ENCODE measurements at places on chromosomes 1 and 21.

DNA sequence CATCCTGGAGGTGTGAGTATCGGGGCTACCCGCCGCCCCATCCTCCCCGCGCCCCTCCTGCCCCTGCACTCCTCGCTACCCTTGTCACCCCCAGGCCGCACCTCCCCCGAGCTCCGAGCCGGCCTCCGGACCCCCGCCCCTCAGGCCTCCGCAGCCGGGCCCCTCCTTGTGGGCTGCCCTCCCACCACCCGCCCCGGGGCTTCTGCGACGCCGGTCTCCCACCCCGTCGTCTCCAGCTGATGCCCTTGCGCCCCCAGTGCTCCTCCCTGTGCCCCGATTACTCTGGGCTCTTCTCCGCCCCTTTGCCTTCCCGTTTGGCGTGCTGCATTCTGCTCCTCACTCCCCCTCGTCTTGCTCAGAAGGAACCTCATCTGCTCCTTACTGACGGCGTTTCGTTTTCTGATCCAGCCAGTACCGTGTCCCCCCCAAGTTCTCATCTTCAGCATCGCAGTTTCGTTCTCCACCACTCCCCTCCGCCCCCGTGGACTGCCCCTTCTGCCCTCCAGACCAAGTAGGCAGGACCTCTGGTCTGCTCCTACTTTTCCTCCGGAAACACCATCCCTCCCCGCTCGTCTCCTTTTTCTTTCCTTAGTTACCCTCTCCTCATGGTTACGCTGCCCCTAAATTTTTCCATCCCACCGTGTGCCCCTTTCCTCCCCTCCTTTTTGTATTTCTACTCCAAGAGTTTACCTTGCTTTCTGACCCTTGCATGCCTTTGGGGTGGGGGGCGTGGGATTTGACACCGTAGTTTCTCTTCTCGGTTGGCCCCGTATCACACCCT is 841 bp downstream of the SNX27 start:
- DNase-seq, result no peak

DNA sequence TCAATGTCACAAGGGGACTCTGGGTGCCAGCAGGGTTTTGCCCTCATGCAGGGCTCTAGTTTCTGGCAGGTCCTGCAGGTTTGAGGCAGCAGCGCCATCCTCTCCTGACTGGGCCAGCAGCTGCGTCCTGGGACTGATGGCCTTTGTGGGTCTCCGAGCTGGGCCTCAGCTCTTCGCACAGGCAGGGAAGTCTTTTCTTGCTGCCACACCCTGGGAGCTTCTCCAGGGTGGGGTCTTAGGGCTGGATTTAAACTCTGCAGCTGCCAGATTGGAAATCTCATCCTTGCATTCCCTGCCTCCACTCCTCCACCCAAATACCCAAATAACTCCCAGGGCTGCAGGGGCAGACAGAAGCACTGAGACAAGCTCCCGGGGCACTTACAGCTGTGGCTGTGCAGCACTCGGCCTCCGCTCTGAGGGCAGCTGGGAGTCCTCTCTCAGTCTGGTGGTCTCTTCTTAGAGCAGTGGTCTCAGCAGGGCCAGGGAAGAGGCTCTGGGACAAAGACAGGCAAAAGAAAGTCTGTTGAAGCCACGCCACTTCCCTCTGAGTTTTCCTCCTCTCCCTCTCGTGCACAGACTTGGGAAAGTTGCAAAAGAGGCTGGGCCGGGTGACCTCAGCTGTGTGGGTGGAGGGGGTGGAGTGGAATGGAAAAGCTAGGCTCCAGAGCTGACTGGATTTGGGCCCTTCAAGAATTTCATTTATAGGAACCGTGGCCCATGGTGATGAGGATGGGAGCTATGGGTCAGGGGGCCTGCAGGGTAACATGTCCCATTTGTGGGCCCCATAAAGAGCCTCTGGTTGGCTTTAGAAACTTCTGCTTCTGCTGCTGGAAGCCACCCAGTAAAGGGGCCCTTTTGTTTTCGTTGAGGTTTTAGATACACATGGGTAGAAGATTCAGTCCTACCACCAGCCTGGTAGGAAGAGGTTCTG is at the start of gene RAB7B:
Gene RAB7B (minus strand): TSS at position 525 of the 931 bp plus-strand sequence. CDS start 9,260 bp downstream, outside the sequence.
- no peak for DNase-seq

DNA sequence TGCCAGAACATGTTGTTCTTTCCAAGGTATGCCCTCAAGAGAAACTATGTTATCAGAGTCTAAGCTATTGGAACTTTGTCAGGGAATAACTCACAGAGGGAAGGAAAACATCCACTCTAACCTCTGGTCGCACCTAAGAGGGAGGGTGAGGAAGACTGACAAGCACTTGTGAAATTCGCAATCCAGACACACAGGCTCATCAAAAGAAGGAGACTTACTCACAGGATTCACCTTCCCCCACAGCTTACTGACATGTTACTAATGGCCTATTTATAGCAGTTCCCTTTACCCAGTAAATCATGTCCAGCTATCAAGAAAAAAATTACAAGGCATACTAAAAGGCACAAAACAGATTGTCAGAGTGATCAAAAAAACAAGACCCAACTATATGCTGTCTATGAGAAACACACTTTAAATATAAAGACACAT is 36.9 kb downstream of the WDR64 start:
- DNase-seq, result peak; percentile 77

- DNase-seq, result no peak
Observed at GRCh38 chr1:151820940-151821339, 10.7 kb downstream of the RORC start.

DNA sequence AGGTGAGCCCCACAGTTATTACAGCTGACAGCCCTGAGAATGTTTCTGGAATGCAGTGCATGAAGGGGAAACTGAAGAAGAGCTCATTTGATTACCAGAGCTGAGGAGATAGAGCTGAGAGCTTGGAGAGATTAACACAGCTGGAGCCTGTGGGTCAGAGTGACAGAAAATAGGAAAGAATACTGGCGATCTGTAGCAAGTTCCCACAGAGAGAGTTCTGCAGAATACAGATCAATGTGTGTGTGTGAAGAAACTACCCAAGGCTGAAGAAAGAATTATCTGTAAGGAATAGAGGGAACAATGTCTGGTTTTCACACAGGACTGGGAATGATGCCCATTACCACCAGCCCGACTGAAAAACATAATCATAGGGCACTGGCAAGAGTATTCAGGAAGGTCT is 103.6 kb upstream of the SNX7 start:
- no peak for DNase-seq

- no peak for DNase-seq
Observed at GRCh38 chr1:172818841-172819527, 160.1 kb downstream of the FASLG start.

GRCh38 chr21:35749904-35750303 is 310.4 kb downstream of the SETD4 start:
- DNase-seq, result no peak

DNA sequence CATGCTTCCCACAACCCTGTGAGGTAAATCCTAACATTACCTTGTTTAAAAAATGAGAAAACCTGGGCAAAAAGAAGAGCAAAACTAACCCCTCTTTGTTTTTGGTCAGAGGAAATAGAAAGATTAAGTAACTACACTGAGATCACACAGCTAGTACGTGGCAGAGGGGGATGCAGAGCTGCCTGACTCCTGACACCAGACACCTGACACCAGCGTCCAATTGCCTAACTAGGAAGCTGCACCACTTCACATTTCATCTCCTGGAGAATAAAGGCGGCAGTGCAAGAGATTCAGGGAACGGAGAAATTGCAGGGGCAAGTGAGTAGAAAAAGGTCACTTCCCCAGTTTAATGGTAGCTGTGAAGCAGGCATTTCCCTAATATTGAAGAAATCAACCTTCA is 229.3 kb upstream of the PTBP2 start:
- no peak for DNase-seq

DNA sequence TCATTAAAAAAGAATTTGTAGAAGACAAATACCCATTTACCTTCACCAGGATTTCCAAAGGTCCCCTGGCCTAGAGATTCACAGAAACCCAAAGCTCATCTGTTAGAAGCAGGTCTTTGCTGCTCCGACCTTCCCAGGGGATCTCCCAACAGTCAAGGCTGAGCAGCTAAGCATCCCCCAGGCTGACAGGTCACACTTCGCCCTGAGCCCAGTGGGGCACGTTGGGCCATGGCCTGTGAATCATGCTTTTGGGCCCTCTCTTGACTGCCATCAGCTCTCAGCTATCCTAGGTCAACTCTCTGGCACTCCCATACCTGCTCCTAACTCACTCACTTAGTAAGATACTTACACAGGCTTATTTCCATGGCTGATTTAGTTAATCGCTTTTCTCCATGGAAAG is 157.7 kb downstream of the DSCAM start:
- no peak for DNase-seq

DNA sequence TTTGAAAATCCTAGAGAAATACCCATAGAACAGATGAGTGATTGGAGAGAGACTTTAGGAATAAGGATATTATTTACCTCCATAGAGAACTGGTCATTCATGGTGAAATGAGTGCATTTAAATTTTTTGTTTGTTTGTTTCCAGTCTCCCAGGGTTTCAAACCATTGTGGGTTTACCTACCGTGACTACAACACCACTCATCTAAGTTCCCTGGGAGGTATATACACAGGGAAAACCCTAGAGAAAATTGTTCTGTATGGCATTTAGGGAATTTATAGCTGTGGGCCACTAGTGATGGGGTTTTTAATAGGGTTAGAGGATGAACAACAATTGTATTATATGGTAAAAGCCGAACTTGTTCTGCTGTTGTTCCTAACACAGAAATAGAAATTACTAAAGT is 109.2 kb downstream of the USP25 start:
- no peak for DNase-seq

DNA sequence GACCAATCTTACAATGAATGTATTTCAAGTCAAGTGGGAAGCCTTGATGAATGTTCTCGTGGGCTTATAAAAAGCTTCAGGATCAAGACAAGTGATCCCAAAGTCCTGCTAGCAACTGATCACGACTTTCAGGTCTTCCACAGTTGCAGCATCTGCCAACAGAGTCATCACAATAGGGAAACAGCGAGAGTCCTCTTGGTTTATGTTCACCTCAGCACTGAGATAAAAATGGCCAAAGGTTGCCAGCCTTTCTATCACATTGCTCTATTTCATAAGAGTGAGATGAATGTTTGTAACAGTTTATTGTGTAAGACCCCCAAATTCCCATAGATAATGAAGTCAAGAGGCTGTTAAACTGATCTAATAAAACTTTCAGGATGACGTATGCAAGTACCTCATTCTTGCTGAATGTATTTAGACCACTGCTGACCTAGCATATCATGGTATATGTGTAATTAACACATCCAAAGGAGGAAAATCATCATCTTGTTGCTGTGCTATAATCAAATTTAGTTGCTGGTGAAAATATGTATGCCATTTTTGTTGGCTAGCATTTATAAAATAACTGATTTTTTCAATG is 150.6 kb downstream of the TGFBR3 start:
- no peak for DNase-seq

DNA sequence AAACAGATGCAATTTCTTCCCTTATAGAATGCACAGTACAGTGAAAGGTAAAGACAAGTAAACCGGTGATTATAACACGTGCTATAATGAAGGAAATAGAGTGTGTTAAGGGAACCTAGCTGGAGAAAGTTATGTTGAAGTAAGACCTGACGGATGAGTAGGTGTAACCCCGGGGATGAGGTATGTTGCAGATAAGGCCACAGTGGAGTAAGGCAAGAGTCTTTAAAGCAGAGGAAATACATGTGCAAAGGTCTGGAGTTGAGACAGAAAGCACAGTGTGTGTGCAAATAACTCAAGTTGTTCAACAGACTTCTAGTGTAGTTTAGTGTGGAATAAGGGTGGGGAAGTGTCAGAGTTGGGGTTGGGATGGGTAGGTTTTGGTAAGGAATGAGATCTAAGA is 2.9 kb downstream of the DBT start:
- DNase-seq, result no peak

DNA sequence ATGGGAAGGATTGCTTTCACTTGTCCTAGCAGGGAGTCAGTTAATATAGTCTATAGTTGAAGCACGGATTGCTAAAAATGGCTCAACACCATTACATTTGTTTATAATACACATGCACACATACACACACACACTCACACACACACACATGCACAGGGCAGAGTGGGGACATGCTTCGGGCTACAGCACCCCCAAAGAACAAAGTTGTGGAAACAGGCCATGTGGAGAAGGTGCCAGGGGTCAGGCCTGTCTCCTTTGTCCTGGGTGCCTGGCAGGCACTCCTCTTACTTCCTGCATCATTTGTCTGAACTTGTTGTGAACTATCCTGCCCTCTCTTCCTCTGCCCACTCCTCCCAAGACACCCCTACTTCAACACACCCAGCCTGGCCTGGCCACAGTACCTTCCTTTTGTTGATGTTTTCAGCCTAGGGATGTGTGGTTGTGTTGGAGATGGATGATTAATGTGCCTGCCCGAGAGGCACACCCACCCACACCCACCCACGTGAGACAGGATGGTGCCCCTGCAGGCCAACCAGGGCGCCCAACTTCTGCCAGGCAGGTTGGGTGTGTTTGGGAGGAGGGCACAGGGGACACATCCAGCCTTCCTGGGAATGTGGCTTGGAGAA is 17.5 kb downstream of the RASSF5 start:
- no peak for DNase-seq

DNA sequence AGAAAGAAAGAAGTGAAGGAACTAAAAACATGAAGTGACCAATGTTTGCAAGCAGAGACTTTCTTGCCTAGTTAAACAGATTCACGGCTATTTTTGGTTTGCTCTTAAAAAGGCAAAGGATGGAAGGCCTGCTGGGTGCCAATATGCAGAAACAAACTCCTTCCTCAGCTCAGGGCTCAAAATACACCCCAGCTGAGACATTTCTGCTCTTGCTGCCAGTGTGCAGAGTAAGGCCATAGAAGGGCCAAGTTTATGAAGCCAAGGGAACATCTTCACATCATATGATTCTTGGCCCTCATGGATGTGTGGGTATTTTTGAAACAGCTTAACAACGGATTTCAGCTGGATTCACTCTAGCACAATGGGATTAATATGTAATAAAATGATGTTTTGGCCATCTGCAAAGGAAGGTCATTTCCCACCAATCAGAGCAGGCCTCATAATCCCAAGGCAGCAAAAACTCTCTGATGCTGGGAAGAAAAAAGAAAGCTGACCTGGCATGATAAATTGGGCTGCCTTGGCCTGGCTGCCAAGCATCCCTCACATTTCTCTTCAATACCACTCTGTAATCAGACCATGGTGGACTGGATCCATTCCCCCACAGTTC is 70.7 kb downstream of the CAPZB start:
- DNase-seq, result no peak

- DNase-seq, result no peak
Observed at GRCh38 chr21:40173816-40174215, 306.6 kb downstream of the PCP4 start.

- no peak for DNase-seq
Observed at GRCh38 chr1:243315455-243315854, 59.6 kb downstream of the SDCCAG8 start.

GRCh38 chr21:45451091-45451740 is 46.3 kb downstream of the COL18A1 start:
- no peak for DNase-seq

DNA sequence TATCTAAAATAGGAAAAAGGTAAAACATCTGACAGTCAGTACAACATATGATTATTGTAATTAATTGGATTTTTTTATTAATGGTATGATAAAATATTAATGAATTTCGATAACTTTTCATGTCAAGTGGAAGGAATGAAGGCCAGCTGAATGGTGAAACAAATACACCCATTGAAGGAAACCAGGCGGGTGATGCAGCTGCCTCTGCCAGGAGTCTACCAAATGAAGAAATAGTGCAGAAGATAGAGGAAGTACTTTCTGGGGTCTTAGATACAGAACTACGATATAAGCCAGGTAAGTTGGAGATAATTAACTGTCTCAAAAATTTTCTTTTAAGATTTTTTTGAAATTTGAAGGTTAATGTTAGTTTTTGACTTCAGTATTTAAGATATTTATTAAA is 3.2 kb downstream of the SON start:
- DNase-seq, result no peak

- DNase-seq, result no peak
Observed at GRCh38 chr1:156198831-156199349, 5.0 kb downstream of the SLC25A44 start.
